ENCODE measurements at places on chromosomes 16 and 17. TPM values are rescaled to one million over a fixed set of nuclear protein-coding genes. Genes with fewer than 3 reads are reported as not detected.

Gene ITGB4
- 0.58 TPM for polyA plus RNA-seq

Gene PTGES3L
- 0.24 TPM for polyA plus RNA-seq

Gene WNT9B
- polyA plus RNA-seq = not detected

GRCh38 chr17:31393749-31394146 is 2.3 kb downstream of the RAB11FIP4 start:
- no peaks in the 10 kb centered on the region for H3K36me3 ChIP-seq
- no peak overlapping the region for H3K4me3 ChIP-seq
- H3K4me1 ChIP-seq = no peaks in the 10 kb centered on the region
- no peak overlapping the region for H3K27ac ChIP-seq

GRCh38 chr17:74859459-74860228 is at the start of gene GRIN2C:
Gene GRIN2C, minus strand, starts transcription at chr17:74859885. Its CDS starts 4,793 bp downstream, at chr17:74855092.
- peaks cover 2% of the 10 kb centered on the region for H3K36me3 ChIP-seq
- no peaks in the 10 kb centered on the region for H3K4me1 ChIP-seq
- peaks cover 58% of the 10 kb centered on the region for H3K27me3 ChIP-seq
- H3K27ac ChIP-seq = no peak within 1 kb of the TSS
- no peak for DNase-seq
- H3K4me3 ChIP-seq = no peak within 1 kb of the TSS

DNA sequence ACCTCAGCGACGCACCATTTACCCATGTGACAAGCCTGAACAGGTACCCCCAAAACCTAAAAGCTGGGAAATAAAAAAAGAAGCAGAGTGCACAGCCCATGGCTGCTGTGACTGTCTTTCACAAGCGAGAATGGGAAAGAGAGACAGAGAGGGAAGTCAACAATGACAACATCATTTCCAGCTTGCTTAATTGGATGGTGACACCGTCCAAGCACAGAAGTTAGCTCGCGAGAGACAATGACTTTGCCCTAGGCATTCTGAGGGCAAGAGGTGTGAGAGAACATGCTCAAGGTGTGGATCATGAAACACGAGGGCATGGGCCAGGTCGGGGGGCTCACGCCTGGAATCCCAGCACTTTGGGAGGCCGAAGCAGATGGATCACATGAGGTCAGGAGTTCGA is 19.3 kb upstream of the NSMCE1 start:
- H3K4me1 ChIP-seq = peaks cover 6% of the 10 kb centered on the region
- no peaks in the 10 kb centered on the region for H3K27me3 ChIP-seq
- H3K27ac ChIP-seq = no peak overlapping the region
- DNase-seq = no peak
- no peak overlapping the region for H3K4me3 ChIP-seq

DNA sequence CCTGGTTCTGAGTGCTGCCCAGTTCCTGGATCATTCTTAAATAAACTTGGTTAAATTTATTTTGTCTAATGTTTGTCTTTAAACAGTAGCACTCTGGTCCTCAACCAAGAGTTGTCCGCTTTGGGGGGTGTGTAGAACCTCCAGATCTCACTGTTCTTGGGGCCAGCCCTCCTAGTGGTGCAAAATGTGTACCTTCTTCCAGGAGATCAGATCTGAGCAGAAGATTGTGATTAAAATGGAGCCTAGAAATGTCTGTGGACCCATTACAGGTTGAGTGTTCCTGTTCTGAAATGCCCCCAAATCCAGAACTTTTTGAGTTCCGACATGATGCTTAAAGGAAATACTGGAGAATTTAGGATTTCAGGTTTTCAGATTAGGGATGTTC is 46.0 kb upstream of the CLEC18A start:
- no peak for DNase-seq
- peaks cover 13% of the 10 kb centered on the region for H3K4me1 ChIP-seq
- H3K27me3 ChIP-seq = no peaks in the 10 kb centered on the region
- no peaks in the 10 kb centered on the region for H3K36me3 ChIP-seq

- H3K4me3 ChIP-seq = no peak overlapping the region
- peaks cover 4% of the 10 kb centered on the region for H3K36me3 ChIP-seq
- no peak overlapping the region for H3K27ac ChIP-seq
- DNase-seq = no peak
- H3K4me1 ChIP-seq = no peaks in the 10 kb centered on the region
These were observed 9.2 kb downstream of the PRPSAP2 start for GRCh38 chr17:18866866-18867813.

DNA sequence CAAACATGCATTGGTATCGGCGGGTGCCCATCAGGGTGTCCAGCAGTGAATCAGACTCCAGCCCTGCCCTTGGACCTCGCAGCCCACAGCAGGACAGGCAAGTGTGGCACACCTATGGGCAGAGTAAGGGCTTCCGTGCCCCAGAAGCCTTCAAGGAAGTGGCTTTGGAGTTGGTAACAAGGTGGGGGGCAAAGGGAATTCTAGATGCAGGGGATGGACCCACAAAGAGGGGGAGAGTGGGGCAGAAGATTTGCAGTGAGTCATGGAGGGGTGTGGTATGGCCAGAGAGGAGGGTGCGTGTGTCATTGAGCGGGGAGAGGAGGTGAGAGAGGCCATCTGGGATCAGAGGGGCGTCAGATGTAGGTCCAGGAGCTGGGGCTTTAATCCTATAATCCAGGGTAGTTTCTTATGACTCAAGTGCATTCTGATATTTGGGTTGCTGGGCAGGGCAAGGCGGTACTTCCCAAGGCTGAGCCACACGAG is 8.5 kb upstream of the SPNS2 start:
- H3K27ac ChIP-seq = no peak overlapping the region
- no peak overlapping the region for H3K4me3 ChIP-seq
- DNase-seq = no peak
- H3K27me3 ChIP-seq = no peaks in the 10 kb centered on the region
